ENCODE measurements at places on chromosomes 13 and 19.

- DNase-seq, result peak; percentile 1
These were observed 69.2 kb downstream of the ZNF100 start for GRCh38 chr19:21698215-21698614.

DNA sequence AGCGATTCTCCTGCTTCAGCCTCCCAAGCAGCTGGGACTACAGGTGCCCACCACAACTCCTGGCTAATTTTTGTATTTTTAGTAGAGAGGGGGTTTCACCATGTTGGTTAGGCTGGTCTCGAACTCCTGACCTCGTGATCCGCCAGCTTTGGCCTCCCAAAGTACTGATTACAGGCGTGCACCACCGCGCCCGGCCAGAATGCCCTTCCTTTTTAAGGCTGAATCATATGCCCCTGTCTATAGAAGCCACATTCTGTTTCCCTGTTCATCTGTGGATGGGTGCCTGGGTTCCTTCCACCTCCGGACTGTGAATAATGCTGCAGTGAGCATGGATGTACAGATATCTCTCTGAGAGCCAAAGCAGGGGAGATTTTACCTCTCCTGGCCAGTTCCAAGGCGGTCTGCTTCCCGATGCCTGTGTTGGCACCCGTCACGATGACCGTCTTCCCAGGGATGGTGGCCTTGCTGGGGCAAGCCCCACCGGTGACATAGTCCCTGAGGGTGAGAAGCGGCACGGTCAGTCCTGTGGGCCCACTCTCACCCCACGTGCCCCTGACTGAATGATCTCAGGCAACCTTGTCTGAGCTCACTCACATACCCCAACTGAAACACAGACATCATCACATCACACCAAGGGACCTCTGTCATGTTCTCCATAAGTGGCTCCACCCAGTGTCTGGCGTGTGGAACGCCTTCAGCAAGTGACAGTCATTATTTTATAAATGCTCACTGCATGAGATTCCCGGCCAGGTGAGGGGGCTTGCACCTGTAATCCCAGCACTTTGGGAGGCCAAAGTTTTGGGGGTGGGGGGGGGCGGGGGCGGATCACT, 4.0 kb downstream of the RDH13 start:
- DNase-seq, result no peak

DNA sequence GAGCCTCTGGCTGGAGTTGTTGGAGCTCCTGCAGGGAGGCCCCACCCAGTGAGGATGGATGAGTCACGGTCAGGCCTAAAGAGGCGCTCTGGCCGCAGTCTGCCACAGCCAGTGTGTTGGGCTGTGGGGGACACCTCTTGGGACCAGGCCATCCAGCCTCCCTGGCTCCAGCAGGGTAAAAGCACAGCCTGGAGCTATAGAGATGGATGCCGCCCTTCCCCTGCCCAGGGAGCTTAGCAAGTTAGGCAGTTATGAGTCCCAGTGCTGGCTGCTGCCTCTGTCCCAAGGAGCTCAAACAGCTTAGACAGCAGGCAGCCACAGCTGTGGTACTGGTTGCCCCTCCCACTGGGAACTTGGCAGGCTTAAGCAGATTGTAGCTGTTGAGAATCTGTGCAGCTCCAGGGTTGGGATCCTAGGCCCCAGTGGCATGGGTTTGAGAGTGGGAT, 100.9 kb downstream of the NDFIP2 start:
- peak; percentile 37 for DNase-seq

DNA sequence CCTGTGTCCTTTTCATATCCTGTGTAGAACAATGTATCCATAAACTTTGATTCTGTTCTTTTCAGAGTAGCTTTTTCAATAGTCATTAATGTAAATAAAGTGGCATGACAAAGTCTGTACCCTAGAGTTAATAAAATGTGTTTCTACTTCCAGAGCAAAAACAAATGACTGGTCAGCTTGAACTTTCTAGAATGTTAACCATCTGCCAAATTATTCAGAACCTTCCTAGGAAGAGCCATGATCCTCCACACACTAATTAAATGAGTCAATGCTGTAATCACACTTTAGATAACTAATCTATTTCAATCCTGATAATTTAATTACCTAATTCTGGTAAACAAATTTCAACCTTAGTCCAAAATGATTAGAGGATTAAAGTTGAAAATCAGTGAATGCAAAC, 73.2 kb downstream of the DIAPH3 start:
- DNase-seq, result peak; percentile 16

DNA sequence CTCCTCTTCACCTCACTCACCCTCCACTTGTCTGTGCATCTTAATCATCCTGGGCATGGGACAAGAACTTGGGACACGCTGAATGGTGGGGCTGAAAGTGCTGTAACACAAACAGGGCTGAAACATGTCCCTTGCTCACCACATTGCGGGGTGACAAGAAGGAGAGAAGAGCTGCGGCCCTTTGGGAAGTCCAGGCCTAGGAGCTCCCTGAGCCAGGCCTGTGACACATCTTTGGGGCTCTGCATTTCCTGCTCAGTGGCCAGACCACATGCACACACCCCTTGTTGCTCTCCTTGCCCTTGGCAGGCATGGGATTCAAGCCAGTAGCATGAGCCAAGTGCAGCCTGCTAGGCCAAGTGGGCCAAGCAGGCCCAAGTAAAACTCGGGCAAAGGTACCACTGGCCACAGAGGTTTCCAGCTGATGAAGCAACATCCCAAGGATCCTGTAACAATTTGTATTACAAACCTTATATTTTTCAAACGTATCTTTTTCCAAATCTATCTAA, 1384.3 kb upstream of the PCDH20 start:
- DNase-seq, result no peak

- no peak for DNase-seq
These were observed 1.6 kb upstream of the PTGIR start for GRCh38 chr19:46626446-46626845.

GRCh38 chr19:6604906-6605305, 14.0 kb upstream of the CD70 start:
- DNase-seq, result no peak

DNA sequence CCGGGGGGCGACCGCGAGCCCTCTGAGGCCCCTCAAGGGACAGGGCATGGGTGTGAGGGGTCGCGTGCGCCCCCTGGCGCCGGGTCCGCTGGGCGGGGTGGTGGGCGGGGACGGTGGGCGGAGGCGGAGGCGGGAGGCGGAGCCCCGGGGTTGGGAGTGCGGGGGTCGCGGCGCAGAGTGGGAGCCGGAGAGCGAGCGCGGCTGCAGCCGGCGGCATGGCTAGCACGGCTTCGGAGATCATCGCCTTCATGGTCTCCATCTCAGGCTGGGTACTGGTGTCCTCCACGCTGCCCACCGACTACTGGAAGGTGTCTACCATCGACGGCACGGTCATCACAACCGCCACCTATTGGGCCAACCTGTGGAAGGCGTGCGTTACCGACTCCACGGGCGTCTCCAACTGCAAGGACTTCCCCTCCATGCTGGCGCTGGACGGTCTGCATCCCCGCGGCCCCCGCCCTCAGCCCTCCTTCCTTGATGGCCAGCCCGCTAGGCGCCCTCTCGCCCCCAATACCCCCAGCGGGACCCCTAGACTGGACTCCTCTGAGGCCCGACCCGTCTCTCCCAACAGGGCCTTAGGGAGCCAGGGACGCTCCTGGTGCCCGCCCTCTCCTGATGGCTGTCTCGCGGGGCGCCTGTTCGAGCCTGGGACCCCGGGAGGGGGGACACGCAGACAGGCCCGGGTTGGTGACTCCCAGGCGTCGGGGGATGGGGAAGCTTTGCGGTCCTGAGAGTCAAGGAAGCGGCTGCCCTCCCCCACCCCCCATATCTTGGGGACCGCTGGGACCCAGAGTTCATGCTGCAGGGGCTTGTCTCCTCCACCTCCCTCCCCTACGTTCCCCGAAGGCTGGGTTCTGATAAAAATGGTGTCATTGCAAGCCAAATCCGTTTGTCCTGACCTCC, at the start of gene CLDN10:
Gene CLDN10 (plus strand): TSS at position 182 of the 903 bp plus-strand sequence. CDS start 34 bp downstream, at position 216.
- DNase-seq, result no peak

GRCh38 chr13:110643324-110643723, 28.0 kb downstream of the NAXD start:
- no peak for DNase-seq

DNA sequence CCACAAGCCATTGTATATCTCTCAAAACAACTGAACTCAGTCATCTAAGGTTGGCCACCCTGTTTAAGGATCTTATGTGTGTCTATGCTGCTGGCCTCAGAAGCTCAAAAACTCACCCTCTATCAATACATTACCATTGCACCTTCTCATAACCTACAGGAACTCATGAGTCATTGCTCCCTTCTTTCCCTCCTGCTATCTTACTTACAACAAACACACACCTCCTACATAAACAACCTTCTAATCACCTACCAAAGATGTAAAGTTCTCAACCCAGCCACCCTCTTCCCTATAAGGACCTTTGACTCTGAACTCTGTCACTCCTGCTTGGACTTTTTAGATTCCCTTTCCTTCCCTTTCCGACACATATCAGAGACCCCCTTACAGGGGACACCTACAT, 13.3 kb upstream of the ZSCAN4 start:
- no peak for DNase-seq

DNA sequence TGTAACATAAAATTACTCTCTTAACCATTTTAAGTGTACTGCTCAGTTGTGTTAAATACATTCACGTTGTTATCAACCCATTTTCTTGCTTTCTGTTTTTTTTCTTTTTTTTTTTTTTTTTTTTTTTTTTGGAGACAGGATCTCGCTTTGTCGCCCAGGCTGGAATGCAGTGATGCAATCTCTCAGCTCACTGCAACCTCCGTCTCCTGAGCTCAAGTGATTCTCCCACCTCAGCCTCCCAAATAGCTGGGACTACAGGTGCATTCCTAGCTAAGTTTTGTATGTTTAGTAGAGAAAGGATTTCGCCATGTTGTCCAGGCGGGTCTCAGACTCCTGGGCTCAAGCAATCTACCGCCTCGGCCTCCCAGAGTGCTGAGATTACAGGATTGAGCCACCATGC, 42.5 kb upstream of the C13orf42 start:
- DNase-seq, result no peak

GRCh38 chr13:66214467-66214866, 1015.7 kb downstream of the PCDH9 start:
- DNase-seq, result no peak

DNA sequence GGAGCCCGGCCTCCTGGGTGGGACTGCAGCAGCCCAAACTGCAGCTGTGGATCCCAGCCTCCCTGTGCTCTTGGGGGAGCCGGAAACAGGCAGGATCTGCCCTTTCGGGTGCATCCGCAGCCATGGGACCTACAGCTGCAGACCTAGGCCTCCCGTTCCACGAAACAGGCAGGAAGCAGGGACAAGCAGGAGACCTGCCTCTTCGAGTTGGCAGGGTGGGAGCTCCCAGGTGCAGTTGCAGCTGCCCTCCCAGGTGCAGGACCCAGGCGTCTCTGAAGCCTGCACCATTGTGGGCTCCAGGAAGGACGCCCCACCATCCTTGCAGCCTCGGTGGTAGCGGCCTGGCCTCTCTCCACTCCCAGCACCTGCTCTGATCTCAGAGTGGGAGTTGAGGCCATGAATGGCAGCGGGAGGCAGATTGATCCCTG, 189.0 kb upstream of the KLHL1 start:
- no peak for DNase-seq

DNA sequence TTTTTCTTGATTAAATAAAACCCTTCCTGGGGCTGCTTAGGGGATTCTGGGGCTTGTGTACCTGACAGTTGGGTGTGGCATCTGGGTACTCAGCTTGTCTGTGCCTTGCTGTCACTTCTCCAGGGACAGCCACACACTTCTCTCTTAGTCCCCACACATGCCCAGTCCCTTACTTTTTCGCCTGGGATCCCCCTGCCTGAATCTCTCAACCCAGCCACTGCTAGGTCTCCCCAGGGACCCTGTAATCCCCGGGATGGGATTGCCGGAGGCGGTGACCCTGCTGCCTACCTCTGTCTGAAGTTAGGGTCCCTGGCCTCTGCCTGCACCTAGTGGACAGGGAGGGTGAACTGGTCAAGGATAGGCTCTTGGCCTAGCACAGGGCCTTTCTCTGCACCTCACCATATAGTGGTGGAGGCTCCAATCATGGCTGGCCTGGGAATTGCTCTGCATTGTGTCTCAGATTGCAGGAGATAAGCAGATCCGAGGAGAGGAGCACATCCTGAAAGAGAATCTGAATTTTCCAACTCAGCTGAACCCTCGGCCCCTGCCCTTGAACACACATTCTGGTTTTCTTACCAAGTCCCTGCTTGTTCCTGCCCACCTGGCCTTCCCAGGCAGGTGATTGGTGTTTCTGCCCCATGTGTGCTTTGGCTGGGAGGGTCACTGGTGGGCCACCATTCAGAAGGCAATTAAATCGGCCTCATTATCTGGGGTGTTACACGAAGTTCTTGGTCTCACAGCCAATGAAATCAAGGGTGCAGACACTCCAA, 8.7 kb upstream of the ZNF492 start:
- DNase-seq, result no peak

- no peak for DNase-seq
These were observed 920 bp upstream of the ANO8 start for GRCh38 chr19:17335575-17335974.

- DNase-seq, result peak; percentile 38
These were observed 10.9 kb upstream of the MEIS3 start for GRCh38 chr19:47430041-47430802.

GRCh38 chr19:37931881-37932655, 25.1 kb downstream of the SIPA1L3 start:
- peak; percentile 78 for DNase-seq

- DNase-seq, result peak; percentile 96
These were observed 19.3 kb downstream of the GNA15 start for GRCh38 chr19:3154957-3155736.

GRCh38 chr19:7533925-7534480, 1.5 kb upstream of the PNPLA6 start:
- peak; percentile 93 for DNase-seq

- no peak for DNase-seq
These were observed 441.0 kb downstream of the COG6 start for GRCh38 chr13:40096357-40096901.

GRCh38 chr13:20241593-20241992, 9.5 kb upstream of the GJB6 start:
- DNase-seq, result no peak

GRCh38 chr19:33306853-33307792, 4.8 kb upstream of the CEBPA start:
- DNase-seq, result no peak

- DNase-seq, result no peak
These were observed 170.6 kb downstream of the ZIC5 start for GRCh38 chr13:99800951-99801350.

DNA sequence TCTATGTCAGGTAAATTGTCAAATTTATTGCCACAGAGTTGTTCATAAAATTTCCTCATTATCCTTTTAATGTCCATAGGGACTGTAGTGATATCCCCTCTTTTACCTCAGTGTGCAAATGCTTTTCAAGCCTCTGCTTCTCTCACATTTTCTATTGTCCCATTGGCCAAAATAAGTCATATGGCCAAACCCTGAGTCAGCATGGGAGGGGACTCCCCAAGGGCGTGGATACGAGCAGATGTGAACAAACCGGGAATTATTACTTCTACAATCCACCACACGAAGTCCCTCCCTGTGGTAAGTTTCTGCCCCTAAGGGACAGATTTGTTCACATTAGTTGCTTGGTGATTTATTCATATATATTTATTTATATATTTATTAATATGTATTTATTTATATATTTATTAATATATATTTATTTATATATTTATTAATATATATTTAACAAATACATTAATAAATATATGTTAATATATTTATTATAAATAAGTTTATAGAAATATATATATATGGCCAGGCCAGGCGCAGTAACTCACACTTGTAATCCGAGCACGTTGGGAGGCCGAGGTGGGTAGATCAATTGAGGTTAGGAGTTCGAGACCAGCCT, 20.1 kb upstream of the CAMSAP3 start:
- DNase-seq, result no peak

Measured in astrocyte of the spinal cord (primary cell).